Epithelial cell of proximal tubule (primary cell): ENCODE measurements at places on chromosomes 7 and 10.

GRCh38 chr7:32535162-32535702 is 39.9 kb downstream of the AVL9 start:
- no peak for DNase-seq

DNA sequence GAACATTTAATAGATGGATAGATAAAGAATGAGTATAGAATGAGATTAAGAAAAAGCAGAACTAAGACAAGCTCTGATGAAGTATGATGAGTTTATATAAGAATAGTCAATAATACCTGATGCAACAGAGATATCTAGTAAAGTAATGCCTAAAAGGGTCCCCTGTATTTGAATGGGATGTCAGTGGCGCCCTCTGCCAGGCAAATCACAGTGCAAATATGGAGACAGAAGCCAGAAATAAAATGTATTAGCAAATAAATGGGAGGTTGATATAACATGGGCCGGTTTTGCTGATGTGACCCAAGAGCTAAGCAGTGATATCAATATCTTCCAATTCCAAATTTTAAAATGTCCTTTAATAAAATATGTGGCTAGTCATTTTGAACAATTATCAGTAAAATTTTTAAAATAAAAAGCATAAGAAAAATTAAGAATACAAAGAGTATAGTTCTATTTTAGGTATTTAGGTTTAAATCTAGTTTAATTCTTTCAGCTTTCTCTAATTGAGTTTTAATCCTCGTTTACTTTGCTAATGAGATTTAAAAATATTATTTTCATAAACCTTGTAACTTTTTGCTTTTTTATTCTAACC is 62.6 kb downstream of the ADK start:
- no peak for DNase-seq

DNA sequence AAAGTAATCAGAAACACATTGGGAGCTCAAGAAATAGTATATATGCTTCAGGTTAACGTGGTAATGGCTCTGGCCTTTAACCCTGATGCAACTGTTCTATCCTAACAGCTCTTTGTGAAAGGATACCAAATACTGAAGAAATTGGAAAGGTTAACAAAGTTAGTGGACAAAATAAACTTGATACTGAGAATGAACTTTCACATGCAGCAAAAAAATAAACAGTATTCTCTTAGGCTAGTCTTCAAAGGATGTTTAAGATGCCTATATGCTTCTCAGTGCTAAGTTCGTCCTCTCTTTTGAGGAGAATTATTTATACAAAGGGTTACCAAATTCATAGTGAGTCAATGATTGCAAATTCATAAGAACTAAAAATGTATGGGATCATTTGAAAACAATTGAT is 256.2 kb upstream of the FERD3L start:
- no peak for DNase-seq

- no peak for DNase-seq
Observed at GRCh38 chr7:112492186-112492585, 11.4 kb downstream of the LSMEM1 start.

- DNase-seq = peak; percentile 79
Observed at GRCh38 chr10:34698979-34699378, 116.1 kb downstream of the PARD3 start.

DNA sequence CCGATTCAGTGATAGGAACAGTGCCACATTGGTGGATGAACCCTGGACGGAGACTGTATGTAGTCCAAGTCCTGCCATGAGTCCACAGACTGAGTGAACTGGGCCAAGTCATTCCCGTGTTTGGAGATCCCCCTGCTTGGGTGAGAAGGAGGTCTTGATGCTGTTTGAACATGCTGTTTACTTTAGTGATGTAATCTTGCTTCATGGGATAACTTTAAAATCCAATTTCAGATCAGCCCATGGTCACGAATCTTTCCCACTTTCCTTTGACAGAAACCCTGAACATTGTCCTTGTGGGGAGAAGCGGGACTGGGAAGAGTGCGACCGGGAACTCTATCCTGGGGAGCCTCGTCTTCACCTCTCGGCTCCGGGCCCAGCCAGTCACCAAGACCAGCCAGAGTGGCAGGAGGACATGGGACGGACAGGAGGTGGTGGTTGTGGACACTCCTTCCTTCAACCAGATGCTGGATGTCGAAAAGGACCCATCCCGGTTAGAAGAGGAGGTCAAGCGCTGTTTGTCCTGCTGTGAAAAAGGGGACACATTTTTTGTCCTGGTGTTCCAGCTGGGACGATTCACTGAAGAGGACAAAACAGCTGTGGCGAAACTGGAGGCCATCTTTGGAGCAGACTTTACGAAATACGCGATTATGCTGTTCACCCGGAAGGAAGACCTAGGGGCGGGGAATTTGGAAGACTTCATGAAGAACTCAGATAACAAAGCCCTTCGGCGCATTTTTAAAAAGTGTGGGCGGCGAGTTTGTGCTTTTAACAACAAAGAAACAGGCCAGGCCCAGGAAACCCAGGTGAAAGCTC is 26.6 kb downstream of the GIMAP8 start:
- no peak for DNase-seq

- no peak for DNase-seq
Observed at GRCh38 chr10:35413985-35414861, 77.9 kb downstream of the CCNY start.

- peak; percentile 38 for DNase-seq
Observed at GRCh38 chr7:114048386-114049235, 129.8 kb upstream of the PPP1R3A start.

GRCh38 chr7:25758559-25758958 is 393.4 kb upstream of the NFE2L3 start:
- DNase-seq = no peak

GRCh38 chr7:121187222-121187621 is 141.6 kb upstream of the WNT16 start:
- no peak for DNase-seq

GRCh38 chr10:120978589-120979252 is 127.6 kb downstream of the WDR11 start:
- DNase-seq = no peak

- no peak for DNase-seq
Observed at GRCh38 chr10:110214371-110214826, 7.0 kb downstream of the MXI1 start.

DNA sequence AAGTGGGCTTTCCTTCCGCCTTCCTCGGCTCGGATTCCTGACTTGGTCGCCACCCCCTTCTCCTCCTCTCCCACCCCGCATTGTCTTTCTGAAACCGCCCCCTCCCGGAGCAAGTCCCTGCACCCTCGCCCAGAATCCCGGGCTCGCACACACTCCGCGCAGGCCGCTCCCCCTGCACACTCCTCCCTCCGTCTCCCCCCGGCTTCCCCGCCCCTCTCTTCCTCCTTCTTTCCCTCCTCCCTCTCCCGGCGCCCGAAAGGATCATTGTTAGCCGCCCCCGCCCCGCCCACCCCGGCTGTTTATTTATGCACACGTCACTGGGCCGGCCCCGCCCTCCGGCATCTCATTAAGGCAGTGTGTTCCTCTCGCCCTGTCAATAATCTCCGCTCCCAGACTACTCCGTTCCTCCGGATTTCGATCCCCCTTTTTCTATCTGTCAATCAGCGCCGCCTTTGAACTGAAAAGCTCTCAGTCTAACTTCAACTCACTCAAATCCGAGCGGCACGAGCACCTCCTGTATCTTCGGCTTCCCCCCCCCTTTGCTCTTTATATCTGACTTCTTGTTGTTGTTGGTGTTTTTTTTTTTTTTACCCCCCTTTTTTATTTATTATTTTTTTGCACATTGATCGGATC is at the start of gene TCF7L2:
Gene TCF7L2, plus strand, starts transcription at position 373 of the 633 bp plus-strand sequence. CDS start 510 bp downstream, outside the sequence.
- DNase-seq = peak; percentile 87

DNA sequence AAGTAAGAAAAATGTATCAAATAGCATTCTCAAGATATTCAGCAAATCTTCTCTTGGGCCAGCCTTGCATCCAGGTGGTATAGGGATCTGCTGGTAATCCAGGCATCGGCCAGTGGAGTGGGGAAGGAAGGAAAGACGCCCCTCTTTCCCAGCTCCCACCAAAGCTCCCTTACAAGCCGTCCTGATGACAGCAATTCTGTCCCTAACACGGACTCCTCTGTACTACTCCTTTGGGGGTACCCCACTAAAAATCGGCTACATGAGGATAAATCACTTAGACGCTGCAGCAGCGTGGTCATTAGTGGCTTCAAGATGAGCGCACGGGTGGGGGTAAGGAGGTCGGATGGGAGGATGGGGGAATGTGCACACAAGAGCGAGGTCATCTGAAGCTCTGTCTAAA is 24.7 kb upstream of the NUB1 start:
- no peak for DNase-seq

DNA sequence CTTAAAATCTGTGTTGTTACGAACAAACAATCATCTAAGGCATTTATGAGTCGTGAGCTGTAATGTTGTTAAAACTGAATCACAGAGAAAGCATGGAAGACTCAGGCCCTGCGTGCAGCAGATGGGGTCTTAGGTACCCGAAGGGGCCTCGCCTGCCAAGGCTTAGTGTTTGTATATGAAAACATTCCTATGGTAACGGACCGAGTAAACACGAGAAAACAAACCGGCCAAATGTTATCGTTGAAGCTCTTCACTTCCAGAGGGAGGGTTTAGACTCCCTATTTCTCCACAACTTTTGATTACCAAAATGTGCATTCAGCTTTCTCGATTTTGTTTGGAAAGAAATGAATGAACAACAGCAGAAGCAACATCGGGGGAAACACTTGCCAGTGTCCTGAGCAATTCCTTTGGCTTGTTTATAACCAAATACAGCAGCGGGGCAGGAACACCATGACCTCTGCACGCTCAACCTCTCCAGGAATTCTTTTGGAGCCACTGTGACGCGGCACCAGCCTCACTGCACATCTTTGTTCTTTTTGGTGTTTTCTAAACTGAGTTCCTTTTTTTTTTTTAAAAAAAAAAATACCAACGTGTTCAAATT is 121.6 kb upstream of the KLF6 start:
- DNase-seq = no peak

GRCh38 chr7:130429019-130429418 is 11.8 kb downstream of the CEP41 start:
- DNase-seq = no peak

DNA sequence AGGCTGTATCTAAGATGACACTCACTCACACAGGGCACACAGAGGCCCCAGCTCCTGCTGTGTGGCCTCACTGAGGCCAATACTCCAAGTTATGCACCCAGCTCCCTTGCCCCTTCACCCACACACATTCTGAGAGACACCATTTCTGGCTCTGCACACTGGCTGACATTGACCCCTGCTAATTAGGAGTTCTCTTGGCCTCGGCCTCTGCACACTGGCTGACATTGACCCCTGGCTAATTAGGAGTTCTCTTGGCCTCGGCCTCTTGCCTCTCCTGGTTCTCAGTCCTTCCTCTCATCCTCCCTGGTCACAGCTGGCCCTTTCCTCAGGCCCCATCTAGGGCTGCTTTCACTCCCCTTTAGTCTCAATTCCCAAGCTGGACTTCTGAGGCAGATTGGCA is 97.3 kb downstream of the GRID1 start:
- DNase-seq = no peak

- DNase-seq = no peak
Observed at GRCh38 chr10:89085153-89085552, 94.6 kb downstream of the FAS start.

DNA sequence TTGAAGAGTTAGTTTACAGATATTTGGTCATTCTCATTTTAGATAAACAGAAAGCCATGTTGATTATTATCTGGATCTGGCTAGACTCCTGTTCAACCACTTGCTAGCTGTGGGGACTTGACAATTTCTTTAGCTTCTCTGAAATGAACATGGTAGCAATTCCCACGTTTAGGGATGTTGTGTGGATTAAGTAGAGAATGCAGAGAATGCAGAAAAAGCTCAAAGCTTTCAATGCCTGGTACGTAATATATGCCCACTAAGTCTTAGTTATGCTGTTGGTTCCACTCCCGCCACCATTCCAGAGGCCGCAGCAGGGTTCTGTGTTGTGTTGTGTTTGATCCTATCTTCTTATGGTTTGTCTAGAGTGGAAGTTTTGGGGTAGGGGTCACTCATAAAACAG is 39.2 kb upstream of the RPA3 start:
- no peak for DNase-seq

DNA sequence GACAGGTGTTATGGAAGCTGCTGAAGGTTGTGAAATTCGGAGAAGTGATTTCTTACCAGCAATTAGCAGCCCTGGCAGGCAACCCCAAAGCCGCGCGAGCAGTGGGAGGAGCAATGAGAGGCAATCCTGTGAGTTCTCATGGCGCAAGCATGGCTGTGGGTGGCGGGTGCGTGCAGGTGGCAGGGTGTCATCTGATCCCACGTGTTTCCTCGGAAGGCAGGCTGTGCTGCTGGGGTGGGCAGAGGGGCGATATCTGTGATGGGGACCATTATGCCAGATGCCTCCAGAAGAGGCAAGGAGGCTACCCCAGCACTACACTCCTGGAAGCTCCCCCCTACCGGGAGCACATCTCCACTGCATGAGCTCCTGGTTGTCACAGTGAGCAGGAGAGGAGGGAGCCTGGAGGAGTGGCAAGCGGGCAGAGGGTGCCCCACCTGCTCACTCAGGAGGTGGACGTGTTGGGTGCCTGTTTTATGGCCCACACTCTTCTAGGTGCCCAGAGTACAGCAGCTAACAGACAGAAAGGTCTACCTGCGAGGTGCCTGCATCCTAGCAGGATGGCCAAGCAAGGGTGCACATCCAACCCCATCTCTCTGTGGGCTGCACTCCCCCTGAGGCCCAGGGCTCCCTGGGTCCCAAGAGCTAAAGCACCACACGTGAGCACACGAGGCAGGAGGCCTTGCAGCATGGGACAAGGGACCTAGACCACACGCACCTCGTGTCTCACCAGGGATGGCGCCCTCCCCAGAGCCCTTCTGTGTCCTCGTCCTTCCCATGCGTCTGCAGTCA is 204.7 kb downstream of the EBF3 start:
- DNase-seq = no peak

- peak; percentile 87 for DNase-seq
Observed at GRCh38 chr10:76428551-76429367, 997.3 kb downstream of the LRMDA start.

GRCh38 chr7:116327752-116328151 is 117.4 kb downstream of the TES start:
- DNase-seq = no peak

GRCh38 chr7:95897557-95898251 is 125.3 kb downstream of the DYNC1I1 start:
- no peak for DNase-seq

GRCh38 chr7:151506901-151507382 is 12.8 kb downstream of the RHEB start:
- no peak for DNase-seq

GRCh38 chr7:25093268-25093826 is 31.7 kb downstream of the CYCS start:
- no peak for DNase-seq

GRCh38 chr10:15789793-15790525 is 70.2 kb upstream of the ITGA8 start:
- no peak for DNase-seq

GRCh38 chr7:133126422-133126821 is 44.5 kb upstream of the CHCHD3 start:
- DNase-seq = no peak

DNA sequence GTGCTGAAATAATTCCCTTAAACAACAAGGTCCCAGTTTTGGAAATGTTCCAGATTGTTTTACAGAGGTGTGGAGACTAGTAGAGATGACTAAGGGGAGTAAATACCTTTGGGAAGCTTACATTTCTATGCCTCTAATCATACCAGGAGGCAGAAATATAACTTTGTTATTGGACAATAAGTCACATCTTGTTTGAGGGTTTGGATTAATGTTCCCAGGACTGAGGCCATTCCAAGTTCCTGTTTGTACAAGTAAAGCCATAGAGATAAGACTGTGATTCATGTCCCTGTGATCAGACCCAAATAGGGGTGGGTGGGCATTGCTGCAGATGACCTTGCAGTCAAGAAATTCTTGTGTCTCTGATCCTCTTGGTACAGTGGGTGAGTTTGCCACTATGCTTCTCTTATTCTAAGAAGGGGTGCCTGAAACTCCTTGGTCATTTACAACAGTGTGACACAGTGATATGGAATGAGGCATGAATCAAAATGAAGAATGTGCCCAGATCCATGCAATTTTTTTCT is 508.3 kb downstream of the SORCS3 start:
- DNase-seq = peak; percentile 79

- DNase-seq = no peak
Observed at GRCh38 chr10:125034675-125035074, 92.8 kb downstream of the ZRANB1 start.
